Caco-2 (cell line): ENCODE measurements at places on chromosomes 7 and 10. TPM values are rescaled to one million over a fixed set of nuclear protein-coding genes. Genes with fewer than 3 reads are reported as not detected.

Gene CDK14
- total RNA-seq = 18.2 and 22.5 TPM in 2 replicates

Gene NAT16
- 0.19 TPM in 1 of 2 replicates, not detected in the other for total RNA-seq

Gene BAIAP2L1
- total RNA-seq = 60.9 and 66.9 TPM in 2 replicates

DNA sequence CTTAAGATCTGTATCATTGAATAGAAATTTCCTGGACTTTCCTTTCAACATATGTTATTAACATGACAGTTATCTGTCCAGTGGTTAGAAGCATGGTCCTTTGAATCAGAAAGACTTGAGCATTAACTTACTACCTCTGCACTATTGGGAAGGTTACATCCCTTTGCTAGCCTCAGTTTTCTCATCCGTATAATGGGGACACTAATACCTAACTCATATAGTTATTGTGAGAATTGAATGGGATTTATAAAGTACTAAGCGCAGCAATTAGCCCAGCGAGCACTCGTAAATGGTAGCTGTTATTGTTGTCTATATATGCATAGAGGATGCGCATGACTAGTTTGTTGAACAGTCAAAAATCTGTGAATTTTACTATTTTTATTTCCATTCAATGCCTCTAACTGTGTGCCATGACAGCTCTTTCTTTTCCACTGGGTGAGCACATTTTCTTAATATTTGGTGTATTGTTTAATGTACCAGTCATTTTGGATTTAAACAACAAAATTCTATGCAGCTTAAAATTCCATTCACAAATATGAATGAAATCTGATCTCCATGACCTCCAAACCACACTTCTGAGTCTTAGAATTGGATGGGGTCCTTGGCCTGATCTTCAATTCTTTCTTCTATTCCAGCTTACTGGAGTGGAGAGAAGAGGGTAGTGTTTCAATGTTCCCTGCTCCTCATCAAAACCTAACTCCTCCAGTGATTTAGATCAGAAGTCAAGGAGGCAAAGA is 65.0 kb downstream of the CACNB2 start:
- no peaks in the 10 kb centered on the region for H3K4me1 ChIP-seq
- H3K4me3 ChIP-seq = no peak overlapping the region
- no peaks in the 10 kb centered on the region; the same call in 1 of the 2 replicates for H3K27me3 ChIP-seq
- DNase-seq = no peak

- no peak overlapping the region for H3K27ac ChIP-seq
- no peak for DNase-seq
- H3K4me3 ChIP-seq = no peak overlapping the region
- no peaks in the 10 kb centered on the region for H3K36me3 ChIP-seq
- no peaks in the 10 kb centered on the region for H3K27me3 ChIP-seq
- peaks cover 11% of the 10 kb centered on the region for H3K4me1 ChIP-seq
Observed at GRCh38 chr10:58950618-58951017, 225.8 kb upstream of the PHYHIPL start.

DNA sequence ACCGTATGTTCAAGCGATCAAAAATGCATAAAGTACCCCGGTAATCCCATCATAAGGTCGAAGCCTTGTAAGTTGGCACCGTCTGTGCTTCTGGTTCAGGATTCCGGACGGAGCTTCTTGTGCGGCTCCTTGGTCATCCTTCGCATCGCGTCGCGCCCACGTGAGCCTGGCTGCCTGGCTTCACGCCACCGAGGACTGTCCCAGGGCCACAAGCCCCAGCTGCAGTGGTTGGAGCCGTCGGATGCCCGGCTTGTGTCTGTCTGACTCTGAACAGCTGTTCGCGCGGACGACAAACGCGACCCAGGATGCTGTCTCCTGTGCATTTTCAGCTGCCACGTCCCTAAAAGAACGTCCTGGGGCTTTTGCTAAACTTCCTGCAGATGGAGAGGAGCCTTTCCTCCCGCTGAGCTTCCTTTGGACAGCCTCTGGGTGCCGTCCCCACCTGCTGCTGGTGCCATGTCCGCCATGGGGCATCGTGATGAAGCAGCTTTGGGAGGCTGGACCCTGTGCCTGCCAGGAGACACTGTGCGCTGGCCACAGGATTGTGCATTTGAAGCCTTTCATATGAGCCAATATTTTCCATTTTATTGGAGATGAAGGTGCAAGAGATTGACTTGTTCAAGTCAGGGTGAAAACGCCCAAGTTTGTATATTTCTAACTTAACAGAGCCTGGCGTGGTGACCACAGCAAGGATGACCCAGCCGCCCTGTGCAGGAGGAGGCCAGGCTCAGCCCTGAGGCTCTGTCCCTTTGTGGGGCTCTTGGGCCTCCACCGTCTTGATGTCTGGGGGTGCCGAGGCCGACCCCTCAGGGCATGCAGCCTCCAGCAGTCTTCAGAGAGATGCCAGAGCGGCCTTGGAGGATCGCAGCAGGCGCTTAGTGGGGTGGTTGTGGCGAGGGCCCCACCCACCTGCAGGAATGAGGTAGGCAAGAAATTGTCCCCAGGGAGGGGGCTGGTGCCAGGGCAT is 6.7 kb upstream of the JAKMIP3 start:
- DNase-seq = no peak
- no peaks in the 10 kb centered on the region for H3K36me3 ChIP-seq
- no peaks in the 10 kb centered on the region; the same call in 1 of the 2 replicates for H3K27me3 ChIP-seq
- H3K4me3 ChIP-seq = no peak overlapping the region
- no peaks in the 10 kb centered on the region for H3K4me1 ChIP-seq

DNA sequence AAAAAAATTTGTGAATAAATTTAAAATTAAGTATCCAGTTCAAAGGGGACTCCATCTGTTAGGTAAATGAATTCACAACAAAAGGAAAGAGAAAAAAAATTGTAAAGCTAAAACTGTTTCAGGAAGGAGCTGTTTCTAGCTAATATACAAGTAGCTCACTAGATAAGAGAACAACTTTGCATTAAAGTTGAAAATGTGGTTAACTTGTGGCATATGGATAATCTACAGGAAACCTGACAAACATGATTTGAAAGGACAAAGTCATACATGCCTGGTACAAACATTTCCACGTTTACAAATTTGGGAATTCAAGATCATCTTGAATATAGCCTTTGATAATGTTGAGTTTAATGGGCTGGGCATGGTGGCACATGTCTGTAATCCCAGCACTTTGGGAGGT is 8.9 kb downstream of the NT5C3A start:
- H3K36me3 ChIP-seq = no peaks in the 10 kb centered on the region
- H3K27me3 ChIP-seq = no peaks in the 10 kb centered on the region
- DNase-seq = no peak
- no peak overlapping the region for H3K27ac ChIP-seq
- H3K4me3 ChIP-seq = no peak overlapping the region

DNA sequence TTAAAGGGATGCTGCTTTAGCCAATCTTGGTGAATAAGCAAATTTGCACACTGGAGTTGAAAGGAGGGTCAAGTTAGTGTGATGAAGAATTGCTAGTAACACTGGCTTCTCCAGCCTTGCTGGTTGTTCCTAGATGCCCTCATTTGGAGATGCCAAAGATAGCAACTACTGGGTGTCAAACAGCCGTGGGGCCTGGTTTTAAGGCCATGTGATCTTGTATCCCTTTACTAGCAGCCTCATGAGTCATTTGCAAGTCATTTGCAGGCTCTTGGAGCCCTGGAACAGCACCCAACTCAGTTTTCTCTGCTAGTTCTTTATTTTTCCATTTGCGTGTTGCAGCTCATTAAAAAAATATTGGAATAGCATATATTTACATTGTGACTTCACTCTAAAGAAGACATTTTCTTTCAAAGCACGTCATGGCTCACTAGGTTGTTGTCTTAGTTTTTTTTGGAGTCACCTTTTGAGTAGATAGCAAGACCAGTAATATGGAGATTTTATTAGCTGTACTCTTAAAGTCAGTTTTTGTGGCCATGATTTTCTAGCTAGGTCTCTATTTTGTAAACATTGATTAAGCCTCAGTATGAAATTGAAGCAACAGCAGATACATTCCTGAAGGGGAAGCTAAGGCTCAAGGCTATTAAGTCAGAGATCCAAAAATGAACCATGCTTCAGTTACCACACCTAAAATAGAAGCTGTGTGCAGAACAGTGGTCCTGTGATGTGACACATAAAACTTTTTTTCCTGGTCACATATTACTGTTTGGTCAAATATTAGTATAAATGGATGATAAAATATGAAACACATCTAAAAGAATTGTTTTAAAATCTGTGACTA is 1.3 kb downstream of the LSMEM1 start:
- H3K36me3 ChIP-seq = no peaks in the 10 kb centered on the region
- no peak overlapping the region for H3K27ac ChIP-seq
- DNase-seq = peak; percentile 27
- H3K4me3 ChIP-seq = no peak overlapping the region
- no peaks in the 10 kb centered on the region for H3K27me3 ChIP-seq

- H3K4me1 ChIP-seq = 0 out of 2 replicates have a peak, but pooled peaks cover 3% of the 10 kb centered on the region
- no peaks in the 10 kb centered on the region for H3K27me3 ChIP-seq
- no peak overlapping the region for H3K27ac ChIP-seq
- DNase-seq = no peak
- no peak overlapping the region for H3K4me3 ChIP-seq
Observed at GRCh38 chr10:77045085-77045484, 592.5 kb downstream of the KCNMA1 start.
